ENCODE measurements at places on chromosomes 5 and 9. TPM values are rescaled to one million over a fixed set of nuclear protein-coding genes. Genes with fewer than 3 reads are reported as not detected.

Gene FAM120A
- 9.7 TPM for polyA plus RNA-seq

Gene PCDHB14
- polyA plus RNA-seq = 18.3 TPM

Gene NTNG2
- 0.26 TPM for polyA plus RNA-seq

Gene UBE2D2
- 118 TPM for polyA plus RNA-seq

Gene STXBP1
- polyA plus RNA-seq = 42.5 TPM

Gene GPR107
- polyA plus RNA-seq = 28.6 TPM

Gene PCDHA12
- polyA plus RNA-seq = 12.8 TPM

Gene REXO4
- 16.1 TPM for polyA plus RNA-seq

Gene RNF14
- 82.1 TPM for polyA plus RNA-seq

Gene PTGES
- 1.2 TPM for polyA plus RNA-seq

Gene AIF1L
- 3.4 TPM for polyA plus RNA-seq

Gene ALDH1A1
- polyA plus RNA-seq = not detected

Gene LCN1
- polyA plus RNA-seq = not detected

Gene PCDHB2
- polyA plus RNA-seq = 105 TPM

Gene SPINK6
- polyA plus RNA-seq = not detected

Gene MEF2C
- 30.2 TPM for polyA plus RNA-seq

Gene BTNL8
- not detected for polyA plus RNA-seq
